Activated T-cell treated with anti-CD3 and anti-CD28 coated beads for 1 hour (primary cell): ENCODE measurements at places on chromosomes 12 and 14.

DNA sequence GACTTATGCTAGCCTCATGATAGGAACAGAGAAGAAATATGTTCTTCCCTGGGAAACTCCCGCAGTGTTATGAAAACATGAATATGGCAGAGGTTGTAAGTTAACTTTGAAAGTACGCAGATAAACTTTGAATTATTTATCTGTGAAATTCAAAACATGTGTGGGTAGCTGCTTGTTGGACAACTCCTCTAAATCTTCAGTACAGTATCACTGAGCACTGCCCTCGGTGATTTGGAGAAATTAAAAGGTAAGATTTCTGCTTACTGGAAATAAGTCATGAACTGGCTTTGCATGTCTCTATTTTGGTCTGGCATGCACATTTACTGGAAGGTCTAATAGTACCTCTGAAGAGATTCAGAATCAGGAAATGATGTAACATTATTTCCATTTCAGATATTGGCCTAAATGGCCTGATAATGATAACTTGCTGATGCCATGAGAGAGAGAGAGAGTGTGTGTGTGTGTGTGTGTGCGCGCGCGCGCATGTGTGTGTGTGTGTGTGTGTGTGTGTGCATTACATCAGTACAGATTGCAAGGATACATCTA is 1441.9 kb upstream of the FLRT2 start:
- DNase-seq: no peak

- no peak for DNase-seq
Observed at GRCh38 chr14:68284333-68284732, 464.8 kb downstream of the RAD51B start.

GRCh38 chr14:50139192-50139591 is 22.8 kb upstream of the VCPKMT start:
- no peak for DNase-seq

- no peak for DNase-seq
Observed at GRCh38 chr14:63603749-63604277, 37.9 kb downstream of the WDR89 start.

GRCh38 chr12:81726634-81727033 is 32.5 kb downstream of the PPFIA2 start:
- DNase-seq: no peak

- no peak for DNase-seq
Observed at GRCh38 chr12:112283546-112283945, 98.7 kb downstream of the HECTD4 start.

DNA sequence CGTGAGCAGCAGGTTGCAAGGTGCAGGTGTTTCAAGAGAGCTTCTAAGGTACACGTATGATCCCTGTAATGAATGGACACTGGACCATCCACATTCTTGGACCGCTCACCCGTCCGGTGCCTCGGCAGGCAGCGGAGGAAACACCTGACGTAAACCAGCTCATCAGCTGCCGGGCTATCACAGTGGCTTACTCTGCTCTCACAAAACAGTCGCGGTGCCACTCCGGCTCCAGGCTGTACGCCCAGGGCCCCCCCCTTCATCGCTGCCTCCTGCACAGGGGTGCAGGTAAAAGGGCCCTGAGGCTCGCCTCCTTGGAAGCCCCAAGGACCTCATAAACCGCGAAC is 436 bp downstream of the VPS33A start:
- DNase-seq: peak; percentile 41

- DNase-seq: no peak
Observed at GRCh38 chr12:27095346-27095745, 13.0 kb upstream of the C12orf71 start.

GRCh38 chr12:50425589-50426258 is 25.0 kb downstream of the LARP4 start:
- no peak for DNase-seq

GRCh38 chr12:5582541-5582940 is 150.6 kb downstream of the NTF3 start:
- DNase-seq: no peak

GRCh38 chr12:56688846-56689109 is 694 bp upstream of the PTGES3 start:
- no peak for DNase-seq

DNA sequence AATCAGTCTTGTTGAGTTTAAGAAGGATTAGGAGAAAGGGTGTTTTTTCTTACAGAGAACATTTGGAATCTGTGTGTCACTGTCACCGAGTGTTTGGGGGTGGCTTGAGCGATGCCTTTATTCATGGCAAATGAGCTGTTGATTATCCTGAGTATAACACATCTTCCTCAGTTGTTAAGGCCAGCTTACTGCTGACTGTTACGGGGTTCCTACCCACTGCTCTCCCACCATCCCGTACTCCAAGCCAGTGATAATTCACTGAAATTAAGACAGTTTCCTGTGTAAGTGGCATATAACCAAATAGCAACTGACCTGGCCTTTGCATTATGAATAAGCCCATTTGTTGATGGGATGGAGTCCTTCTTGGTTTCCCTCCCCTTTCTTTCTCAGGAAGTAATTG is 9.5 kb downstream of the ESRRB start:
- no peak for DNase-seq

GRCh38 chr12:43883748-43884147 is 47.9 kb downstream of the TMEM117 start:
- DNase-seq: no peak
